ENCODE measurements at places on chromosomes 13 and 19.

GRCh38 chr13:27267596-27267995 lies 3.0 kb upstream of the RASL11A start:
- no peak for DNase-seq

- peak; percentile 55 for DNase-seq
Measured at GRCh38 chr19:58229255-58229639, 533 bp downstream of the ZNF544 start.

DNA sequence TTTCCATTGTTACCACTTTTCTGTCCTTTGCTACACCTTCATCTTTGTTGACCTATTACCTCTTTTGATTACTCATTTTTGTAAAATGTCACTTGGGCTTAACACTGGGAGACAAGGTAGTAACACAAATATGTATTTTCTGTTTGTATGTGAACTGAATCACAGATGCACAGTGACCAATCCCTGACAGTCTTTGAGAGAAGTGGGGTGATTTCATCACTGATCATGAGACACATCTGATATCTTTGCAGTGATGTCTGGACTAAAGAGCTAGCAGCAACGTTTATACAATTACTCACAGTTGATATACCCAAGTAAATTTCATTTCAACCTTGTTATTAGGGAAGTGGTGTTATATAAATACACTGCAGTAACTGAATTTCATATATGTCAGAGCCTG lies 1397.4 kb upstream of the SPRY2 start:
- DNase-seq, result no peak

GRCh38 chr13:48682436-48682835 lies 28.7 kb downstream of the CYSLTR2 start:
- no peak for DNase-seq

DNA sequence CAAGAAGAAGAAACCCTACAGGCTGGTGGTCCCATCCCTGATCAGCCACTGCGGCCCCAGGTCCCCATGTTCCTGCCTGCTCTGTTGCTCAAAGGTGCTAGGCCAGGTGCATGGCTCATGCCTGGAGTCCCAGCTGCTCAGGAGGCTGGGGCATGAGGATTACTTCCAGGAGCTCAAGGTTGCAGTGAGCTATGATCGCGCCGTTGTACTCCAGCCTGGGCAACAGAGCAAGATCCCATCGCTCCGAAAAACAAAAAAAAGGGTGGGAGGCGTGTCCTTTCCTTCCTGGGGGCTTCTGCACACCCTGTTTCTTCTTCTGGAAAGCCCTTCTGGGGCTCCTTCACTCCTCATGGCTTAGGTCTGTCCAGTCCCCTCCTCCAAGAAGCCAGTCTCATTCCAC lies 11.9 kb upstream of the TINCR start:
- DNase-seq, result no peak

DNA sequence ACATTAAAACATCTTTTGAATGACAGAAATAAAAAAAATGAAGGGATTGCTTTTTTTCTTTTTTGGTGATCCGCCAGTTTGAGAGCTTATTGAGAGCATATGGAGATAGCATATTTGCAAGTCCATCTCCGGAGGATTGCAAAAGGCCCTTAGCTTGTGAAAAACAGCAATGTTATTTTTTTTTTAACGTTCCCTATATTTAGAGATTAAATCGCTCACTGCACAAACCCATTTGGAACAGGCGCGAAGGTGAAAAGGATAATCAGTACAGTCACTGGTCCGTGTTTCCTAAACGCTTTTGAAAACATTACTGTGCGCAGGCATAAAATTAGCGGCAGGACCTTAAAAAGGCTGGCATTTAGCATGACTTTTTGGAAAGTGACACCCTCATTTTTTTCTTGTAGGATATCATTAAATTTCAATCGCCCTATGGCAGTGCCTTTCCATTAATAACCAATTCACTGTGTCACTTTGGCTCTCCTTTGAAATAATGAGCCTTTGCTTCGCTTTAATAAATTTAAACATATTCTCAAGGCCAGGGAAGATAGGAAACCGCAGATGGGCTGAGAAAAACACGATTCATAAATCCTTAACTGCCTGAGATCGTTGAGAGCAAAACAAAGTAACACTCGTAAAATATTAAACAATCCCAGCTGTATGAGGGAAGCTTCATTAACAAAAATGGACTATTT lies 342.2 kb downstream of the DACH1 start:
- DNase-seq, result no peak

DNA sequence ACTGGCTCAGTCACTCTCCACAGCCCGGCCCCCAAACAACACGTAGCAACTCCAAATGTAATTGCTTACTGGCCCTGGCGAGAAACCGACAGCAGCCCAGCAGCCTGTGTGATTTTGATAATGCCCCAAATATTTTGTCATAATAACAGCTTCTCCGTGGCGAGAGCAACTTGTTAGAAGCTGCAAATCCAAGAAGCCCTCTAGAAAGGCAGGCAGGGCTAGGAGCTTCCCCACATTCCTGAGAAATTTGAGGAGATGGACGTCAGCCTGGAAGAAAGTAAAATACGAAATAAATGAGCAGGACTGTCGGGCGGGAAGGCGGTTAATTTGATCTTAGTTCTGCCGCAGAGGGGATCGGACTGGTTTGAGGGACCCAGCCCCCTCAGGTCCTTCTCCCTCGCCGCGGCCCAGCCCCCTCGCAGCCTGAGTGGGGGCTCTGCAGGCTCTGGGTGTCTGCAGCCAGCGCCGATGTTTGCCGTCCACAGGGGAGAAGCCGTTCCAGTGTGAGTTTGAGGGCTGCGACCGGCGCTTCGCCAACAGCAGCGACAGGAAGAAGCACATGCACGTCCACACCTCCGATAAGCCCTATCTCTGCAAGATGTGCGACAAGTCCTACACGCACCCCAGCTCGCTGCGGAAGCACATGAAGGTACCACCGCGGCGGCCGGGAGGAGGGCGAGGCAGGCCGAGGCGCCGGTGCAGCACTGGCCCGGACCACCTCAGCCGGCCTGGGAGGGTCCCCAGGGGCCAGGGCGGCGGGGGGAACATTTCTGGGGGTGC lies 3.1 kb downstream of the ZIC2 start:
- DNase-seq, result peak; percentile 5

- DNase-seq, result no peak
Measured at GRCh38 chr13:48410199-48410598, 2.7 kb downstream of the LPAR6 start.

GRCh38 chr19:1017115-1017905 lies 3.6 kb downstream of the TMEM259 start:
- peak; percentile 83 for DNase-seq

DNA sequence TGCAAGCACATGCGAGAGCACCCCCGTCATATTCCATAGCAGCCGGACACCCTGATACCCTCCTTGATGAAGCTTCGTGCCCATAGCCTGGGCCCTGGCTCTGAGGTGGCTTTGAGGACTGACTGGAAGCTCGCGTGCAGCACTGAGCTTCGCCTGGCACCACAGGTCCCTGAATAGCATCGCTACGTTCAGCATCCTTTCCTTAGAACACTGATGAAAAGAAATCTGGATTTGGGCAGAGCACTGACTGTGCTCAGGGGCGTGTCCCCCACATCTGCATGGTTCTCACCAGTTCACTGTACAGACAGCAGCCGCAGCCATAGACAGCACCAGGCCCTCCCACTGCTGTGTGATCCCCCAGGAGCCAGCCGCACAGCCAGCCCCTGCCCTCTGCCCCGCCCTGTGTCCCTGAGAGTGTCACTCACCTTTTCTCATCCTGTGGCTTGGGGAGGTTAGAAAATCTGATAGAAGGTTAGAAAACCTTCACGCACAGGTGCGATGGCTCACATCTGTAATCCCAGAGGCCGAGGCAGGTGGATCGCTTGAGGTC lies 49.3 kb upstream of the SPACA7 start:
- DNase-seq, result no peak

- no peak for DNase-seq
Measured at GRCh38 chr13:30895773-30896172, 10.3 kb upstream of the MEDAG start.

DNA sequence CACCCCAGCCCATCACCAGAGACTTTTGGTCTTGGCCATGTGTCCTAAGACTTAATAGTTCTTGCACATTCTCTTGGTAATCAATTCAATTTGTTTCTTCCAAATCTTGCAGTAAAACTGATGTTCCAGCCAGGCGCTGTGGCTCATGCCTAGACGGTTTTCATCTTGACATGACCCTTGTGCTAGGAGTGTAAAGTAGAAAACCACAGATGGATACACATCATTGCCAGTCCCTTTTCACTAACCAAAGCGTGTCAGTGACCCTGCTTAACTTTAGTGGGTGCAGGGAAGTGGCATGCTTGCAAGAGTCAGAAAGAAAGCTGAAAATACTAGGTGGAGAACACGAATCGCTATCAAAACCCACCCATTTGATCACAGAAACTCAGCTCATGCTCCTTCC lies 18.0 kb upstream of the CD70 start:
- DNase-seq, result no peak

GRCh38 chr13:97440598-97441170 lies 6.7 kb downstream of the RAP2A start:
- no peak for DNase-seq

- no peak for DNase-seq
Measured at GRCh38 chr13:98066636-98067035, 76.3 kb upstream of the FARP1 start.

DNA sequence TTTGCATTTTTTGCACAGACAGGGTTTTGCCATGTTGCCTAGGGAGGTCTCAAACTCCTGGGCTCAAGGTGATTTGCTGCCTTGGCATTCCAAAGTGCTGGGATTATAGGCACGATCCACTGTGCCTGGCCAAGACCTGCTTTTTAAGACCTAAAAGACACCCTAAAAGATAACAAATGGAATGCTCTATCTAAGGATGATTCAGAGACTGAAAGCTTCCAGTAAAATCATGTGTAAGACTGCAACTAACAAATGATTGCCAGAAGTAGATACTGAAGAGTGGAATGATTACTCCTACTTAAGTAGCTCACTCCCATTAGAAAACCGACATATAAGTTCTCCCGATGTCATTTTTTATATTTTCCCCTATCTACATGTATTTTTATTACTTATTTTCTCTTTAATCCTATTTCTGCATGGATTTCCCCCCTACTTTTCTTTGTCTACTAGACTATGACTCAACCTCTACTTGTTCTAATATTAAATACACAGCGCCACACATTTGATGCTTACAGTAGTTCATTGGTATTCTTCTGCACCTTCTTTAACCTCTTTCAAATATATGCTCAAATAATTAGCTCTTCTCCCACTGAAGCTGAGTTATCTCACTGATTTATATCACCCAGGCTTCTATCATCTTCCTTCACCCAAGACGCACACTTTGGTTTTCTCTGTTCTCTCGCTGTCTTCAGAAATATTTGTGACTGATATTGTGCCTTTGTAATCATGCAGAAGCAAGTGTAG lies 32.2 kb upstream of the KLF12 start:
- no peak for DNase-seq

GRCh38 chr13:100506154-100506553 lies 82.4 kb downstream of the GGACT start:
- no peak for DNase-seq

DNA sequence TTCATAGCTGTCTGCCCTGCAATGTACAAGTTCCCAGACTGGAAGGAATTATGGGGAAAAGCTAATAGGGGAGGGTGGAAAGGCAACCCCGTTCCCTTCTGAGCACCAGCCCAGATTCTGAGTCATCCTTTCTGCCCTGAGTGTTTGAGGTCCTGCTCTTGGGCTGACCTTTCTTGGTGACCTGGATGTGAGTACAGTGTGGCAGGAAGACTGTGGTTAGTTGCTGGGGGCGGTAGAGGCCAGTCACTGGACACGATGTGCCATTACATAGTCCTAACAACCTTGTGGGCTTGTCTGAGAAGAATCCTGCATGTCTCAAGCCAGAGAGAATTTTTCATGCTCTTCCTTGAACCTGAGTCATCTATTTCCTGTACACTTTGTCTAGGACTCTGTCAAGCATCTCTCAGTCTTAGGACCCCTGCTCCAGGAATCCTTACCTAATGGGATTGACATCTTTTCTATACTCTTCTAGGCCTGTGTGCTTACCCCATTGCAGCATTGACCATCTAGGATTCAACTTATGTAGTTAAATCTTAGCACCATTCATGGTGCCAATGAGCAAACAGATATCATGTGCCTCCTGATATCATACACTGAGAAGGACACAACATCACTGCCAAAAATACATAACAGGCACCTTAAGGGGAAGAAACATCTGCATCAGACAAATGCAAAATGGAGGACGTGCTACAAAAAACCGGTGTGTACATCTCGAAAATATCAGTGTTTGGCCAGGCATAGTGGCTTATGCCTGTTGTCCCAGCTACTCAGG lies 8.1 kb upstream of the ANGPTL4 start:
- peak; percentile 37 for DNase-seq

GRCh38 chr13:32253911-32254399 lies 61.2 kb downstream of the ZAR1L start:
- DNase-seq, result no peak

DNA sequence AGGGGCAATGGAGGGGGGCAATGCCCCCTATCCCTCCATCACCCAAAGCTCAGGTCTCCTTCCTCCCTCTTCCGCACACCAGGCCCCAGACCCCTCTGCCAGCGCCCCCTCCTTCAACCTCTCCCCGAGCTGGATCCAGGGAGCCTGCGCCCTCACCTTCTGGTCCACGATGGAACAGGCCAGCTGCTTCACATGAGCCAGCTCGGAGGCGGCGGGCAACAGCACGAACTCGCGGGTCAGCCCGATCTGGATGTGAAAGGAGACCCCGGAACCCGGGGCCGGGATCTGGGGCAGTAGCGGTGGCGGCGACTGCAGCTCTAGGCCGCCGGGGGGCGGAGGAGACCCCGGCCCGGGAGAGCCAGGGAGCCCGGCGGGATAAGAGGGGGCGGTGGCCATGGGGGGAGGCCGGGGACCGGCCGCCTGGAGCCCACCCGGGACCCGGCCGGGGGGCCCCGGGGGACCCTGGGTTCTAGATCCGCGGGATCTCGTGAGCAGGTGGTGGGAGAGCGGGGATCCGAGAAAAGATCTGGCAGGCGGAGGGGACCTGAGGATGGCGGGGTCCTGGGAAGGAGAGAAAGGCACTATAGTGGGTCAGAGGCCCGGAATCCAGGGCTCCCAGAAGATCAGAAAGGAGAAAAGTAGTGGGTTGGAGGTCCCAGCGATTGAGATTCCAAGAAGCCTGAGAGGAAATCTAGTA lies 791 bp downstream of the PRKD2 start:
- DNase-seq, result peak; percentile 44

GRCh38 chr19:18194554-18195238 lies 1.7 kb downstream of the MPV17L2 start:
- peak; percentile 80 for DNase-seq

- DNase-seq, result no peak
Measured at GRCh38 chr19:33674626-33675367, 53.0 kb downstream of the CHST8 start.

DNA sequence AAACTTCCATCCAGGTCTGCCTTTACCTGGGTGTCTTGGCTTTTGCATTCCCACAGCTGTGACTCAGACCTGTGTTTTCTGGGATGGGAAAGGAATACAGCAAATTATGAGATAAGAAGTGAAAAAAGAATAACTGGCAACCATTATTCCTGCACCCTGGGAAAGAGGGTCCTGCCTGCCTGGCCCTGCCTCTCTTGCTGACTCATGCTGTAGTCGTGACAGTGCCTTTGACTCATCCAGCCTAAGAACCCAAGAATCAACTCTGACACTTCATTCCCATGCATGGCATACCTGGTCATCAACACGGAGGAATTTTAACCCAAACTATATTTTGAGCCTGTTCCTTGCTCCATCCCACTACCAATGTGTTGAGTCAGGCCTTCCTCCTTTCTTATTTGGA lies 185.4 kb upstream of the SERP2 start:
- no peak for DNase-seq

- no peak for DNase-seq
Measured at GRCh38 chr13:80307401-80307987, 33.4 kb downstream of the SPRY2 start.

All from K562 (cell line).